Effector memory CD4-positive, alpha-beta T cell (primary cell): ENCODE measurements at places on chromosomes 4 and X.

GRCh38 chr4:151850791-151851213 lies 90.0 kb upstream of the GATB start:
- DNase-seq, result no peak

- no peak for DNase-seq
These were observed 36.6 kb downstream of the FAM114A1 start for GRCh38 chr4:38904090-38904666.

- DNase-seq, result no peak
These were observed 123.7 kb upstream of the MAP3K15 start for GRCh38 chrX:19639056-19639455.

- no peak for DNase-seq
These were observed 763 bp downstream of the ASB9 start for GRCh38 chrX:15269120-15269519.

DNA sequence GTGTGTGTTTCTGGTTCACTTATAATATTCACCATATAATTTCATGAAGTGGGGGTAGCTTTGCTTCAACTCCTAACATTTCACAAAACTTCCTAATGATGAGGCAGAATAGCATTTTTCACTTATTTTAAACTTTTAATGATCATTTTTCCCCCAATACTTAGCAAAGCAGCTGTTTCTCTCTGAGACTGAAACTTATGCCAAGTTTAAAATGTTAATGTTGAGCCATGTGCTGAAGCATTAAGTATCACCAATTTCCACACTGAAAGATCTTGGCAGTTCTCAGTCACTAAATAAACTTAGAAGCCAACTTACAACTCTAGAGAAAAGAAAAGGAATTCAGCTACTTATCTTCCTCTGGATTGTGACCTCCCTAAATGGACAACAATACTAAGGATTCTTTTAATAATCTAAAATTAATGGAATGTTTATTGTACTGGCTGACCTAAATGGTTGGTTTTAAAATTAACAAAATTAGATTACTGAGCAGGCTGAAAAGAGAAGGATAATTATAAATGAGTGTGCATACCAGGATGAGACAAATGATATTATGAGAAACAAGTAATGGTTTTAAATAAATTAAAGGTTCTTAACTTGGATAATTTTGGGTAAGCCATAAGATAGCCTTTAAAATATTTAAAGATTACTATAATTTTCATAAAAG lies 1429.4 kb upstream of the ADGRL3 start:
- no peak for DNase-seq

GRCh38 chrX:56564921-56565840 lies 1.8 kb downstream of the UBQLN2 start:
- DNase-seq, result no peak

GRCh38 chrX:81527881-81528440 lies 326.1 kb downstream of the SH3BGRL start:
- DNase-seq, result no peak

GRCh38 chr4:93710101-93710846 lies 118.3 kb upstream of the ATOH1 start:
- DNase-seq, result no peak

DNA sequence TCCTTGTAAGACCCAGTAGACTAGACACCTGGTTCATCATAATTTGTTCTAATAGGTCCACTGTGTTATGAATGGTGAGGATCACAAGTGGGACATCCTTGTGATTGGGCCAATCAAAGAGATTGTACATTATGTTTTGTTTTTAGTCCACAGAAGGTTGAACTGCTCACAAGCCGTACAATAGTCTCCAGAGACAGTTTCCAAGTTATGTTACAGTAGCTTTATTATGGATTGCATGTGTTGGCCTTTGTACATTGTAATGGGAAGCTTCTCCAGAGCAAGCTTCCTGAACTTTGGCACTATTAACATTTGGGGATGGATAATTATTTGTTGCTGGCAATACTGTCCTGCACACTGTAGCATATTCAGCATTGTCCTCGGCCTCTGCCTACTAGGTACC lies 86.1 kb downstream of the MAGEB10 start:
- DNase-seq, result no peak

- DNase-seq, result no peak
These were observed 516.2 kb upstream of the ADGRL3 start for GRCh38 chr4:60683973-60684372.

DNA sequence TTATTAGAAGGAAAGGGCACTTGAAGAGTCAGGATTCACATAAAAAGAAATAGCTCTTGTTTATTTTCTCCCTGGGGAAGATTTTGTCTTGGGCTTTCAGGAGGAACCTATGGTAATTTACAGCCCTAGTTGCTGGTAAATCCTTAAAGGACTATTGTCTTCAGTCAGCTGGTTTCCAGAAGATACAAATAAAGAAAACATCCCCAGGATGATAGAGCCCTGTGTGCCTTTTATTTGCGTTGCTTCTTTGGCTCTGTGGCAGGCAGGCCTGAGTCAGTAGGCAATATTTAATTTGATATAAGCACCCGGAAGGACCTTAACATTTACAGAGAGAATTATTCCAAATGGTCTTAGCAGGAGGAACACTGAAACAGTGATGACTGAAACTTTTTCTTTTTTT lies 131.0 kb upstream of the SLC34A2 start:
- DNase-seq, result no peak

DNA sequence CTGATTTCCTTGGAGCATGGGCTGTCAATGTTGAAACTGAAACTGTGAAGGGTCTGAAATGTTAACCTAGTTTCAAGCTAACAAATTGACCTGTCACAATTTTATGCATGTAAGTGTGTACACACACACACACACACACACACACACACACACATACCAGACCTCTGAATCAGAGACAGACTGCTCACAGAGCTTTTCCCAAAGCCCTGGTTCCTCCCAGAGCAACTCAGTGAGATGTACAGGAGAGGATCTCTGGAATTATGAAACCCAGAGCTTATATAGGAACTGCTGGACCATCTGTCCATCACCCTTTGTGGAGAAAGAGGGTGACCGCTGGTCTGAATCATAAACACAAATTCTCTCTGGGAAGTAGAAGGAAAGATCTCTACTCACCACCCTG lies 228.1 kb upstream of the PRPS2 start:
- no peak for DNase-seq

DNA sequence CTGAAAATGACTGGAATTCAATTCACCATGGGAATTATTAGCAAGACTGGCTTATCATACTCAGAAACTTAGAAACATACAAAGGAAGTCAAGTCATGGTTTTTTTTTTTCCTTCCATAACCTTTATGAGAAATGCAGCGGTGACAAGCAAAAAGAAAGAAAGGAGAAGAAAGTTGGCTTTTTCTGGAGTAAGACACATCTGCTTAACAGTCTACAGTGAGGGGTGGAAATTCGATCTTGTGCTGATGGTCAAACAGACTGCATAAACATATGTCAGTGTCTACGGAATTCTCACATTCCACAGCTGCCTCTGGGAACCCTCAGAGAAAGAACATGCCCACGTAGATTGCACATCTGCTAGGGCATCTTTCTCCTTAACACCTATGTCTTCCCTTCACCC lies 54.6 kb downstream of the PROM1 start:
- DNase-seq, result no peak

DNA sequence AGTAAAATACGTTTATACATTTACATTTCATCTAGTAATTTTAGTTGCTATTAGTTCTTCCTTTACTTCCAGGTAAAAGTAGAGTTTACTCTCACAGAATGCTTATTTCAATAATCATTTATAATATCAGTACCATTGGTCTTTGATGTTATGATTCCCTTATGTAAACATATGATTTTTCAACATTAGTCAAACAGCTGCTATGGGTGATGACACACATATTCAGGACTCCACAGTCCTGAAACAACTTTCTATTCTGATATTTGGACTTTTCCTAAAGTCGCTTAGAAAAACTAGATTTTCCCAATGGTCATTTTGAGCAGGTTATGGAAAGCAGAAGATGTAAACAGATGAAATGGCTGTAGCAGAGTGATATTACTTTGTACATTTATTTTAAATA lies 369.8 kb downstream of the UNC5C start:
- no peak for DNase-seq

GRCh38 chr4:67436742-67437141 lies 108.6 kb downstream of the CENPC start:
- DNase-seq, result no peak

- DNase-seq, result no peak
These were observed 17.8 kb upstream of the HGFAC start for GRCh38 chr4:3423952-3424351.

DNA sequence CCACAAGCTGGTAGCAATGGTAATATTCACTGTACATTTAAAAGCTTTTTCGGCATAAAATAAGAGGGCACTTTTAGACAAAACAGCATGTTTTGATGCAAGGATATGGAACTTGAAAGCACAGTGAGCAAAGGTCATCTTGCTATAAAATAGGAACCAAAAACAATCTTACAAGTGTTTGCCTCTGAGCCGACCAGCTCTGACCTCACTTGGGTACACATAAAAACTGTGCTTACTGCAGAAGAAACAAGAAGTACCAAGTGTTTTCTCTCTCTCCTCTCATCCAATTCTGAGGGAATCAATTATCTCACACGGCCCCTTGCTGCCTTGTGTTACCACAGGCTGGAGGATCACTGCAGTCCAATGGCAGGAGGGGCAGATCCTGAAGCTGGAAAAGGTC lies 4.8 kb upstream of the IQSEC2 start:
- no peak for DNase-seq

GRCh38 chr4:83605744-83606172 lies 69.8 kb downstream of the GPAT3 start:
- DNase-seq, result no peak

DNA sequence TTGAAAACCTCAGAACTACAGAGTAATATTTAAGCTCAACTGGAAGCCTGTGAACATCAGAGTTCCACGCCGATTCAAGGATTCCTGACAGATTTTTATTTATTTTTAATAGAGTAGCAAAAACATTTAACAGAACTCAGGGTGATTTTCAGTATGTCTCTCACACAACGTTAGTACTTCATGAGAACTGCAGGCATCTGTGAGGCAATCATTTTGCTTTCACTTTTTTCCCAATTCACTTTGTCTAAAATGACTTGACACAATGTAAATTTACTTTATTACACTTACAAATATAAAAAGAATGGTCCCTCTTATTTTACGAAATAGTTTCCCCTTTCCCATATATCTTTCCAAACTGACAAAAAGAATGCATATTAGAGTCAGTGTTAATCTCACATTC lies 869.5 kb upstream of the EPHA5 start:
- DNase-seq, result no peak

DNA sequence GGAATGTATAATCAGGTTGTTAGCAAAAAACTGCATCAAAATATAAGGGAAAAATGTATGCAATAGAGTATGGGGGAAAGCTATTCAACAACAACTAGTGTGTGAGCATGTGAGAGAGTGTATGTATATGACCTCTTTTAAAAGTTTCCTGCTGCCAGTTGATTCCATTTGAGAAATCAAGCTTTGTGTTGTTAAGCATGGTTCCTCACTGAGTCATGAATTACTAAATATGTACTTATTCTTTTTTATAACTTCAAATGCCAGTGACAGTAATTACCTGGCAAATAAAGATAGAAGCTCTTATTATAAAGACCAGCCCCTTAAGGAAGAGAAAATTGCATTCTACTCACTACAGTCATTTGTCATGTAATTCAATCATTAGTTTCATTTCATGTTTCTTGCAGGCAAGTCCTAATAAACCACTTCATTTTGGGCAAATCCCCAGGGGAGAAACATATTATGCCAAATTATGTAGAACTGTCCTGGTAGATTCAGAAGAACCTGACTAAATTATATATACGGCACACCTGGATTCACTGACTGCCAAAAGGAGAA lies 19.2 kb downstream of the RASGEF1B start:
- no peak for DNase-seq

DNA sequence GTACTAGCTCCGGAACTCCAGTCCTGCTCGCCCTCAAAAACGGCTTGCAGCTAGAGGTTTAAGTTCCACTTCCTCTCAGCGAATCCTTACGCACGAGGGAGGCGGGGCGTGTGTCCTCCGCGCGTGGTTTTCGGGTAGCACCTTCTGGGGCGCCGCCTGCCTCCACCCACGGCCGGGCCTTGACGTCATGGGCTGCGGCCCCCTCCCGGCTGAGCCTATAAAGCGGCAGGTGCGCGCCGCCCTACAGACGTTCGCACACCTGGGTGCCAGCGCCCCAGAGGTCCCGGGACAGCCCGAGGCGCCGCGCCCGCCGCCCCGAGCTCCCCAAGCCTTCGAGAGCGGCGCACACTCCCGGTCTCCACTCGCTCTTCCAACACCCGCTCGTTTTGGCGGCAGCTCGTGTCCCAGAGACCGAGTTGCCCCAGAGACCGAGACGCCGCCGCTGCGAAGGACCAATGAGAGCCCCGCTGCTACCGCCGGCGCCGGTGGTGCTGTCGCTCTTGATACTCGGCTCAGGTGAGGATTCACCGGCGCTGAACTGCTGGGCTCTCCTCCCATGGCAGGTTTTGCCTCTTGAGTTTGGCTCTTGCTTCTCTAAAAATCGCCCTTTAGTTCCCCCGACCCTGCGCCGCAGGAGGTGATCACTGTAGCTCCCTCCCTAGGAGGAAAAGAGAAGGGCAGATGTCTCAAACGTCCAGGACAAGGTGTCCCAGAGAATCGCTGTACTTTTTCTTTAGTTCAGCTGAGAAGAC lies at the start of gene AREG:
TSS of gene AREG (plus strand) at position 246 of the 752 bp plus-strand sequence. CDS start at position 456, 210 bp downstream.
- DNase-seq, result peak; percentile 76

- DNase-seq, result no peak
These were observed 415.2 kb downstream of the TRIML1 start for GRCh38 chr4:188554413-188554812.

DNA sequence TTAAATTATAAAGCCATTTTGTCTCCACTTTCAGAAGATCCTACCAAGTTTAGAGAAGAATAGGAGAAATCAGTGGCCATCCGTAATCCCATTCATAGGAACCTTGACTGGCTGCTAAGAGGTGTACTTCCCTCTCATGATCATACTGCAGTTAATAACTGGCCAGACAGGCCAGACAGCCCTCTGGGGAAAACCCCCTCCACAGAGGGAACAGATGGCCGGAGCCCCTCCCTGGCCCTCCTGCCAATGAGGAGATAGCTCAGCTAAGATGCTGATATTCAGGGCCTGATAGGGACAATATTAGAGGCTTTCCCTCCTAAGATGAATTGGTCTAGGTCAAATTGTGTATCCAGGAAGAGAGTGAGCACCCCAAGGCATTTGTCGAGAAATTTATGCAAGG lies 200.0 kb upstream of the MAOA start:
- no peak for DNase-seq

GRCh38 chrX:135264206-135264605 lies 12.3 kb downstream of the ETDA start:
- no peak for DNase-seq

- no peak for DNase-seq
These were observed 141.2 kb downstream of the NDST3 start for GRCh38 chr4:118175506-118175905.

DNA sequence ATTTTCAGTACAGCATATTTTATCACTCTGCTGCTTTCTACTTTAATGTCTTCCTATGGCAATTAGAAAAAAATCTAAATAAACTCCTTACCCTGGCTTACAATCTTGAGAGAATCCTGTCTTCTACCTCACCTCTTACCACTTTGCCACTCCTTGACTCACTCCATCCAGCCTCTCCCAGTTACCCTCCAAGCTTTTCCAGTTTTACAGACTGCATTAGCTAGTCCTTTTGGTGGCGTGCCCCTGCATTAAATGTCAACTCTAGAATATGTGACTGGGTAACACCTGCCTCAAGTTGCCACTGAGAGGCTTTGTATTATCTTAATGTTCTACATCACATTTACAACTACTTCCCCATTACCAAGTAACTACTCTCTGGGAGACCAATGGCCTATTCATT lies 7.5 kb upstream of the CDKL2 start:
- no peak for DNase-seq

- DNase-seq, result no peak
These were observed 145.1 kb downstream of the APBB2 start for GRCh38 chr4:41069257-41069656.

- DNase-seq, result no peak
These were observed 5.1 kb upstream of the RPS3A start for GRCh38 chr4:151094290-151094751.
